ENCODE measurements at places on chromosomes 7 and 10.

DNA sequence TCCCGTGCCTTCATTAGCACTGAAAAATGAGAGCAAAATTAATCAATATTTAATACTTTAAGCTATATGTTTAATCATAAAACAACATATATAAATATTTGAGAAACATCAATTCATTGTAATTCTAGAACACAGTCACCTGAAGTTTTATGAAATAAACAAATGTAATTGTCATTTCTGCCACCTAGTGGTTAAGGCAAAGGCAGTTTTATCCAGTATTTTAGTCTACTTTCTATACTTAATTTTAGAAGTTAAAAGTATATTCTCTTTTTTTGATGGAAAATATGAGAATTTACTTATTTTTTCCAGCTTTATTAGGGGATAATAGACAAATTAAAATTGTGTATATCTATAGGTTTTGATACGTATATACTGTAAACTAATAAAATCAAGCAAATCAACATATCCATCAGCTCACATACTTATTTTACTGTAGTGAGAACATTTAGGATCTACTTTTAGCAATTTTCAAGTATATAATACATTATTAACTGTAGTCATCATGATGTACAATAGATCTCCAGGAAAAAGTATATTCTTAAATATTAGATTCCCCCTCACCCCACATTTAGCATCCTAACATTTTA, 16.9 kb downstream of the PCGF6 start:
- peak; percentile 36 for DNase-seq

DNA sequence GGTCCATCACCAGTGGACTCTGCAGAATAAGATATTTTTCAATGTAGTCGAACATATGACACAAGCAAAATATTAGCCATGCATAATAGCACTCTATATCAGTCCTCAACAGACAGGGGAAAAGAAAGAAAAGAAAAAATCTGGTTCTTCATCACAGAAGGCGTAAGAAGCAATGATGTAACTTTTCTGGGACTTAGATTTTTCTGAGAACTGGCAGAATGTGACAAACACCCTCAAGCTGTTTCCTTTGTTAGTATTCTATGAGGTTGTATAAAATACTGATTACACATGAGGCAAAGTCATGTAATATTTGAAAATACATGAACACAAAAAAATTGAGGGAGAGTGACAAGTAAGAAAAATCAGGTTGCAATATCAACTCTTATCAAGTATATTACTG, 84.9 kb downstream of the CNOT4 start:
- DNase-seq, result no peak

GRCh38 chr7:55171157-55171556, 152.3 kb downstream of the EGFR start:
- no peak for DNase-seq

DNA sequence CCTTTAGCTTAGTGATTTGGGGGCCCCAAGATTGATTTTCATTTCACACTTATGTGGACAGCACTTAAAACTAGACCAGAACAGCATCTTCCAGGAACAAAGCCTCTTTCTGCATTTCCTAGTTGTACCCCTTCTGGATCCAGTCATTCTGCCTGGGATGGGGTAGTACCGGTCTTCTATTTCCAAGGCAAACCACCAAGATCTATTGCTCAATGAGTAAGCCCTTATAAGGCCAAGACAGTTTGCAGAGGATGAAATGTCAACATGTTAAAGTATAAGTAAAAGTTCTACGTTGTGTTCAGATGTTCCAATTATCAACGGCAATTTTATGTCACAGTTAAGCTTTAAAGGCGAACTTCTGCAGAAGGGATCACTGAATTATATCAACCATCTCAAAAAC, 106.9 kb upstream of the ZNF746 start:
- no peak for DNase-seq

DNA sequence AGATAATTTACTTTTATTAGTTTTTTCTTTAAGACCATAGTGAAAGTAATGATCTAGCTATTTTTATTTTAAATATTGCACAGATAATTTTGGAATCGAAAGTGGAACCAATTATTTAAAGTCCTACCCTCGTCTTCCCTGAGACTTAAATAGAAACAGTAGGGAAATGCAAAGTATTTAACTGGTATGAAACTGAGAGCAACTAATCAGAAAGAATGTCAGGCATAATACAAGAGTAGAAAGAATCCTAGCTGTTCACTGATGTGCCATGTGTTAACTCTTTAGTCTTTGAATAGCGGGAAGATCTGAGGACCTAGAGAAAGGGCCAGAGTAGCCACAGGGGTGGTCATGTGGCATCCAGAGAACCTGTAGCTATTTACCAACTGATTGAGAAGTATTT, 630.0 kb downstream of the NRG3 start:
- DNase-seq, result no peak

- DNase-seq, result no peak
Measured at GRCh38 chr10:89189211-89189734, 17.8 kb downstream of the CH25H start.

Data from epithelial cell of esophagus (primary cell).